Hypothalamus (tissue), 51 donors: ENCODE measurements at places on chromosomes 4 and X.

- no peak for DNase-seq
Measured at GRCh38 chrX:13748486-13748885, 13.9 kb downstream of the OFD1 start.

GRCh38 chr4:20305976-20306375 is 54.3 kb downstream of the SLIT2 start:
- DNase-seq: no peak

- DNase-seq: no peak
Measured at GRCh38 chr4:2178986-2179385, 62.9 kb downstream of the HAUS3 start.

DNA sequence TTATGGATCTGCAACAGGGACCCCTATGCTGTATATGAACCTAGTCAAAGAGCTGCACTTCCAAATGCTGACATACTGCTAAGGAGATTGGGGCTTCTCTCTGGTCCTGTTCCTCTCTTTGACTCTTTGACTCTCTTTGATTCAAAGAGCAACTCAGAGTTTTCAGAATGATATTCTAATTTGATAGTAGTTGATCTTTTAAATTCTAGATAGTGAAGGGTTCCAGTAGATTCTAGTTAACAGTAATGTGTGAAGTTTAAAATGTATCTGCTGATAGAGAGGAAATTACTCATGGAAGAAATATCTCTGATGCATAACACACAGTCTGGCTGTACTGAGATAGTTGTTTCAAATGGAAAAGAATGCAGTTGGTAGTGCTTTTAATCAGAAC is 239.1 kb downstream of the RASL11B start:
- no peak for DNase-seq

DNA sequence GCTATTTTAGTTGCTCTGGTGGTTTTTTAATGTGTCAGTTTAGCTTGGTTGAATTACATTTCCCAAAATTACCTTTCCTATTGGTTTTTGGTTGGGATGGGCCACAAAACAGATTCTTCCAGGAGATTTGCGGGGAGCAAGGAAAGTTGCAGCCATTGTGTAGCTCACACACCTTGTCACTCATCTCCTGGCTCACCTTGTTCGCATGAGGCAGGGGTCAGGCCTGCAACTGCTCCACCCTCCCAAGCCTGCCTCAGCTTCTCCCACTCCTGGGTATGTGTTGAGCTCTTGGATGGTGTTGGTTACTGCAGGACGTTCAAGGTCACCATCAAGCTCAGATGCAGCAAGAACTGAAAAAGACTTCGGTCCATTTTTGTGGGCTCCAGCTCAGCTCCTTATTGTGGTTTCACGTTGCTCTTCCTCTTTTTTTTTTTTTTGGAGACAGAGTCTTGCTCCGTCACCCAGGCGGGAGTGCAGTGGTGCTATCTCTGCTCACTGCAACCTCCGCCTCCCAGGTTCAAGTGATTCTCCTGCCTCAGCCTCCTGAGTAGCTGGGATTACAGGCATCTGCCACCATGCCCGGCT is 95.6 kb upstream of the METTL14 start:
- DNase-seq: no peak

- DNase-seq: no peak
Measured at GRCh38 chrX:115603534-115604074, 42.6 kb downstream of the PLS3 start.

- DNase-seq: no peak
Measured at GRCh38 chr4:72553540-72554337, 15.3 kb downstream of the ADAMTS3 start.

- DNase-seq: no peak
Measured at GRCh38 chr4:159206427-159206871, 103.6 kb downstream of the RAPGEF2 start.

DNA sequence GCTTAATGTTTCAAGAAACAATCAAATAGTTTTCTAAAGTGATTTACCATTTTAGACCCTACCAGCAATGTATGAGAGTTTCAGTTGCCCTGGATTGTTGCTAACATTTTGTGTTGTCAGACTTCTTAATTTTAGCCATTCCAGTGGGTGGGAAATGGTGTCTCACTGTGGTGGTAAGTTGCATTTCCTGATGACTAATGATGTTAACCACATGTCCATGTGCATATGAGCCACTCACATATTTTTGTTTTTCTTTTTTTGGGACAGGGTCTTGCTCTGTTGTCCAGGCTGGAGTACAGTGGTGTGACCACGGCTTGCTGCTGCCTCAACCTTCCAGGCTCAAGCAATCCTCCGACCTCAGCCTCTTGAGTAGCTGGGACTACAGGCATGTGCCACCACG is 48.3 kb downstream of the MED28 start:
- no peak for DNase-seq

GRCh38 chr4:109079731-109080130 is 222.7 kb downstream of the COL25A1 start:
- no peak for DNase-seq

- no peak for DNase-seq
Measured at GRCh38 chrX:15877380-15877779, 22.8 kb upstream of the AP1S2 start.

GRCh38 chr4:163922302-163922701 is 427.8 kb downstream of the TMA16 start:
- DNase-seq: no peak

GRCh38 chrX:50920132-50920531 is 9.6 kb downstream of the BMP15 start:
- no peak for DNase-seq

DNA sequence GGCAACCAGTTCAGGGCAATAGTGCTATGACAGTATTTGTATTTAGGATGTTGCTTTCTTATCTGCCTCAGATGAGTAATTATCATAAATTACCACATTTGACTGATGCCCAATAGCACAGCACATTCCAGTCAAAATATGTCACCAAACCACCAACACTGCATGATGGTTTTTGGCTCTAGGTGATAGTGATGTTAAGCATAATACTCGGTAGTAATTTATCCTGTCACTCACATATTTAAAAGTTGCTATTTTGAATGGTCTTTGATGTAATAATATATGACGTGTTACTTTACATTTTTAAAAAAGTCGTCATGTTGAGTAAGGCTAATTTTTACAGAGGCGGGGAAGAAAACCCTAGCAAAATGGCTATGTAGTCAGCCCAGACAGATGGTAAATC is 42.5 kb downstream of the UNC5C start:
- DNase-seq: no peak

GRCh38 chr4:140523370-140523856 is 555 bp upstream of the ELMOD2 start:
- DNase-seq: no peak

DNA sequence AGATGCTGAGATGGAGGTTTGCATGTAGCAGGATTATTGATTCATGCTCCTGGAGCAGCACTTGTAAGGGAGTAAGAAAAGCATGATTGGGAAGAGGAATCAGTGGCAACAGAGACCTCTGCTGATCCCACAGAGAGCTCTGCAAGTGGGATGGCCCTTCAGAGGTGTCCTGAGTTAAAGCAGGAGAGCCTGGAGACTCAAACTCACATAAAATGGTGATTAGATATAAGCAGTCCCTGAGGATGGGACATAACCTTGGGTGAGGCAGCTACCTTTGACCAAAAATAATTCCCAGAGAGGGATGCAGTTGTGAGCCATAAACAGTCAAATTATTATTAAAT is 25.4 kb upstream of the BMPR1B start:
- no peak for DNase-seq

- no peak for DNase-seq
Measured at GRCh38 chr4:78481180-78481579, 70.4 kb upstream of the ANXA3 start.

DNA sequence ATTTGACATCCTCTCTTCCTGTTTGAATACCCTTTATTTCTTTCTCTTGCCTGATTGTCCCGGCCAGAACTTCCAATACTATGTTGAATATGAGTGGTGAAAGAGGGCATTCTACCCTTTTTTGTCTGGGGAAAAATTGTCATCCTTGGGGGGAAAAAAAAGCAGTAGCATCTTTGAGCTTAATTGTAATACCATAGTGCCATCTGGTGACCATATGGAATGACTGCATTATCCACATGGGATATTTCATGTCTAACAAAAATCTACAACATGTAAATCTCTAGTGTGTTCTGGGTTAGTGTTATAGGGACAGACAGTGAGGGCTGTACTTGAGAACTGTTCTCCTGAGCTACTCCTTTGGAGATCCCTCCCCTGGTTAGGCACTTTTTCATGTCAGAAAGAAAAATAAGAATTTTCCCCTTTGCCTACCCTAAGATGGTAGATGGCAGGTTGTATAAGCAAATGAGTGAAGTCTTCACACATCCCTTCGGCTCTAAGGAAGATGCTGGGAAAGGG is 26.0 kb downstream of the CAPN6 start:
- no peak for DNase-seq

DNA sequence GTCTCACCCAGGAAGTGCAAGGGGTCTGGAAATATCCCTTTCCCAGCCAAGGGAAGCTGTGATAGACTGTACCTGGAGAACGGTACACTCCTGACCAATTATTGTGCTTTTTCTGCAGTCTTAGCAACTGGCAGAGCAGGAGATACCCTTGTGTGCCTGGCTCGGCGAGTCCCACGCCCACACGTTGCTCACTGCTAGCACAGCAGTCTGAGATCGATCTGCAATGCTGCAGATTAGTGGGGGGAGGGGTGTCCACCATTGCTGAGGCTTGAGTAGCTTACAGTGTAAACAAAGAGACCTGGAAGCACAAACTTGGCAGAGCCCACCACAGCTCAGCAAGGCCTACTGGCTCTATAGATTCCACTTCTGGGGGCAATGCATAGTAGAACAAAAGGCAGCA is 138.5 kb downstream of the CHRDL1 start:
- no peak for DNase-seq

DNA sequence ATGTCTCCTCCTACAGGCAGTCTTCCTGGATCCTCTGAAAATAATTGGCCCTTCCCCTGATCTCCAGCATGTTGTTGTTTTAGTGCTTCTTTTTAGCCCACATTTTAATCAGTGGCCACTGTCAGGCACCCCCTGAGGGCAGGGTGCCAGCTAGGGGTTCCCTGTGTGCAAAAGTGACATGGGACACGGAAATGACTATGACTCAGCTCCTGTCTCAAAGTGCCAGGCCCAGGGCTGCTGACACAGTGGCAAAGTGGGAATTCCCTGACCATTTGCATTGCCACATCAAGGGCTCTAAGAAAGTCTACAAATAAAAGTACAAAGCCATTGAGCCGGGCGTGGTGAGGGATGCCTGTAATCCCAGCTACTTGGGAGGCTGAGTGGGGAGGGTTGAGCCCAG is 24.8 kb downstream of the HMX1 start:
- no peak for DNase-seq

DNA sequence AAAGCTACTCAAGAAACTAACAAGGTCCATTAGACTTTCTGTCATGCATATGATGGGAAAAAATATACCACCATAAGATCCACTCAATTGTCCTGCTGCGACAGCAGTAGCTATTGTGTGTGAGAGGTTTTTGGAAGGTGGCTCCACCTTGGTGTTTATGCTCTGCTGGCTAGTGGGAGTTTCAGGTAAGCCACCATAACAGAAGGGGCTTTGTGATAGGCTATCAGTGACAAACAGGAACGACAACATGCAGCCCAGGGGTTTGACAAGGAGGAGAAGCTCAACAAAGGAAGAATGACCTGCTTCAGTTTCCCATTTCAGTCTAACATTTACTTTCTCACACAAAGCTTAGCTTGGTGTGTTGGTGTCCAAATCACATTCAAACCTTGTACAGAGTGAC is 182.6 kb downstream of the ATOH1 start:
- no peak for DNase-seq

DNA sequence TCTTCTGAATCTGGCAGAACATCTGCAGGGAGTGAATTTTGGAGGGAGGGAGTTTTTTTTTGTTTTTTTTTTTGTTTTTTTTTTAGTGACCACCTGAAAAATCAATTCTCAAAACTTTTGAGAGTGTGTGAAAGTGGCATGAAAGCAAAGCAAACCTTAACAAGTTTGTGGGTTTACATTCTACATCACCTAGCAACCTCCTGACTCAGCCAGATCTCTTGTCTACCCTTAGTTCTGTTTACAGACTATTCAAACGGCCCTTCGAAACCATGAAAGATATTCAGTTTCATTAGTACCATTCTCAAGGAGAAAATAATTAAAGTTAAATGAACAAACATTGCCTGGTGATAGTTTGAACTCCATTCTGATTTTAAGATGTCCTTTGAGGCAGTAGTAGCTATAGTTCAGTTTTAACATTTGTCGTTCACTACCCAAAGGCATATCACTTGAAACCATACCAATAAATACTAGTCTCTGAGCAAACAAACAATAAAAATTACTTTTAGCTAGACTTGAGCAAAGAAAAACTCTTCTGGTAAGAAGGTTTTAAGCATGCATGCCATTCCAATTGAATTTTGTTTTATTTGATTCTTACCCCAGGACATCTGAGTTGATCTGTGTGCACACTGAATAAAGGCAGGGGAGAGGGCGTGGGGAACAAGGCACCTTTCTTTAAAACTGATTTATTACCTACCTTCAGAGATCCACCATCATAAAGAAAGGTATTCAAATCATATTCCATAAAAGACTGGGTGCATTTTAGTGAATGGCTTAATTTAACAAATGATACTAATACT is 137.7 kb downstream of the ARX start:
- DNase-seq: no peak

DNA sequence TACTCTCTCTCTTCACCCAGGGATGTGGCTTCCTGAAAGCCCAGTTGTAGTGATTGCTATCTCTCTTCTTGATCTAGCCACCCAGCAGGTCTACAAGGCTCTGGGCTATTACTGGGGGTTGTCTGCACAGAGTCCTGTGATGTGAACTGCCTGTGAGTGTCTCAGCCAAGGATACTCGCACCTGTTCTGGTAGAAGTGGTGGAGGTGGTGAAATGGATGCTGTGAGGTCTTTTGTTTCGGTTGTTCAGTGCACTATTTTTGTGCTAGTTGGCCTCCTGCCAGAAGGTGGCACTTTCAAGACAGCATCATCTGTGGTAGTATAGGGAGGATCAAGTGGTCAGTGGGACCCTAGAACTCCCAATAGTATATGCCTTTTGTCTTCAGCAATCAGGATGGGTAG is 268.0 kb downstream of the GABRG1 start:
- DNase-seq: no peak

GRCh38 chr4:55793479-55793878 is 26.1 kb upstream of the EXOC1L start:
- no peak for DNase-seq

GRCh38 chr4:78653655-78654054 is 102.1 kb downstream of the ANXA3 start:
- no peak for DNase-seq

DNA sequence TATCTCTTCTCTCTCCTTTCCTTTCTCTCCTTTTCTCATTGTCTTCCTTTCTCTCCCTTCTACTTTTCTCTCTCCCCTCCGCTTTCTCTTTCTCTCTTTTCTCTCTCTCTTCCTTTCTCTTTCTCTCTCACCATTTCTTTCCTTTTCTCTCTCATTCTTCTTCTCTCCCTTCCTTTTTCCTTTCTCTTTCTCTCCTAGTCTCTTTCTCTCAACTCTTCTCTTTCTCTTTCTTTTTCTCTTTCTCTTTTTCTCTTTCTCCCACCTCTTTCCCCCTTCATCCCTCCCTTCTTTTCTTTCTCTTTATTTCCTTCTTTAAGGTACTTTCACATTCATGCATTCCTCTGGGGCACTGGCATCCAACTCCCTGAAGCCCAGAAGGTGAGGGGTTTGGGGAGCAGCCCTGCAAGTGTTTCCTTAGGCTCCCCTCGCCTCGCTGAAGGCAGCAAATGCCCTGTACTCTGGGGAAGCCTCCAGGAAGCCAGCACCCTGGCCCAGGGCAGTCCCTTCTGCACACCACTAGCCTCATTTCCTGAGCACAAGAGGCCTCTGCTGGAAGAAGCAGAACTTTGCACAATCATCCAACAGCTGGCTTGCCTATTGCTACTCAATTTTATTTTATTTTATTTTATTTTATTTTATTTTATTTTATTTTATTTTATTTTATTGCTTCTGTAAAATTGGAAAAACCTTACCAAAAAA is 124.2 kb downstream of the NFKB1 start:
- no peak for DNase-seq

GRCh38 chrX:131073607-131074006 is 15.5 kb downstream of the ARHGAP36 start:
- DNase-seq: no peak
